NCI-H226 (cell line): ENCODE measurements at places on chromosomes 4 and X.

DNA sequence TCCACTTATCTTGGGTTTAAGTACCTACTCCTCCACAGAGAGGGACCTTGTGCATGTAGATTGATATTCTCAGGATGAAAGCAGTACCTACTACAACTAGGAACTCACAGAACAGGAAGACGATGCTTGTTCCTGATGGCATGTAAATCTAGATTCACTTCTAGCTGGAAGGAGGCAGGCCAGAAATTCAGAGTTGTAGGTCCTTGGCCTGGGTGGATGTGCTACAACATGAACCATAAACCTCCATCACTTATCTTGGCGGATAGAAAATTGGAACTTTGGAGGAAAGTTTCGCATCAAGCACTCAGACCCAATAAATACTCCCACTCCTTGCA lies 9.3 kb upstream of the SMIM20 start:
- no peak for DNase-seq

DNA sequence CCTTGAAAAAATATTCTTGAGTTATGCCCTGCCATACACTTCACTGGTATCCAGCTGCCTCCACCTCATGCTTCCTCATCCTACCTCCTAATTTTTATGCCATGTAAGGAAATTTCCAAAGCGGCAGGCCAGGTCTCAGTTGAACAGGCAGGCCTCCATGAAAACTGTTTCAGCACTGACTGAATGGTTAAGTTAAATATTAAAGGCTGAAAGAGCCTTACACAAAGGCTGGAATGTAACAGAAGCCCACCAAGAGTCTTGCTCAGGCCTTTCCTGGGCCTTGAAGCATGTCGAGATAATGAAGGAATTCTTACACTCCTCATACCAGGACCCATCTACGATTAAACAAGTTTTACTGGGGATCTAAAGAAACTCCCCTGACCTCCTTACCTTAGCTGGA lies 359.6 kb upstream of the NOCT start:
- DNase-seq, result no peak

DNA sequence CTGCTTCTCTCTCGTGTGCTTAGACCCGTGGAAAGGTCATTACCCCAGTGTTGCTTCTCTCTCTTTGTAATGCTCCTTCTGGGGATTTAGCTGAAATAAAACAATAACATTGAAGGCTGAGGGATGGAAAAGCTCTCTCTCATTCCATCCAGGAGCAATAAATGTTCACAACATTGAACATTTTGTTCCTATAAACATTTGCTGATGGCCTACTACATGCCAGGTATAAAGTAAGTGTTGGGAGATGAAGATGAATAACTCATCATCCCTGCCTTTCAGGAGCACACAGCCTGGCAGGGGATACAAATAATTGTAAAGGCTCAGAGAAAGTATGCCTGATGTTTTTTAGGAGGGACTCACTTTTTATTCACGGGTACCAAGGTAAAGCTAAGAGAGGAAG lies 158.1 kb downstream of the KDR start:
- no peak for DNase-seq

DNA sequence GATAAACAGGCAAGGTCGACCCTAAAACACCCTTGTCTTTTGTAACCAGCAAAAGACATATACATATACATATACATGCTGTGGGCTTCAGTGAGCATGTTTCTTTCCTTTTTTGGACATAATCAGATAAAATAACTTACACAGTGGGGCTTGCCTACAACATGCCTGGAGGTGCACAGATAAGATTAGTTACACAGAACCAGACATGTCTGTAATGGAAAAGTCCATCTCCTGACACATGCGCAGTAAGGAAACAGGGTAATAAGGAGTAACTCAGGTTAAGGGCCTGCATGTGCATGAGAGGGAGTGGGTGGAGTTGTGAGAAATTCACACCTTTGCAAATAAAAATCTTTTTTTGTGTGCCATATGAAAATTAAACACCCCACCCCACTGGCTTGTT lies 3.4 kb downstream of the UGT2A1 start:
- no peak for DNase-seq

GRCh38 chrX:22063284-22063683 lies 31.2 kb downstream of the PHEX start:
- DNase-seq, result peak; percentile 24

DNA sequence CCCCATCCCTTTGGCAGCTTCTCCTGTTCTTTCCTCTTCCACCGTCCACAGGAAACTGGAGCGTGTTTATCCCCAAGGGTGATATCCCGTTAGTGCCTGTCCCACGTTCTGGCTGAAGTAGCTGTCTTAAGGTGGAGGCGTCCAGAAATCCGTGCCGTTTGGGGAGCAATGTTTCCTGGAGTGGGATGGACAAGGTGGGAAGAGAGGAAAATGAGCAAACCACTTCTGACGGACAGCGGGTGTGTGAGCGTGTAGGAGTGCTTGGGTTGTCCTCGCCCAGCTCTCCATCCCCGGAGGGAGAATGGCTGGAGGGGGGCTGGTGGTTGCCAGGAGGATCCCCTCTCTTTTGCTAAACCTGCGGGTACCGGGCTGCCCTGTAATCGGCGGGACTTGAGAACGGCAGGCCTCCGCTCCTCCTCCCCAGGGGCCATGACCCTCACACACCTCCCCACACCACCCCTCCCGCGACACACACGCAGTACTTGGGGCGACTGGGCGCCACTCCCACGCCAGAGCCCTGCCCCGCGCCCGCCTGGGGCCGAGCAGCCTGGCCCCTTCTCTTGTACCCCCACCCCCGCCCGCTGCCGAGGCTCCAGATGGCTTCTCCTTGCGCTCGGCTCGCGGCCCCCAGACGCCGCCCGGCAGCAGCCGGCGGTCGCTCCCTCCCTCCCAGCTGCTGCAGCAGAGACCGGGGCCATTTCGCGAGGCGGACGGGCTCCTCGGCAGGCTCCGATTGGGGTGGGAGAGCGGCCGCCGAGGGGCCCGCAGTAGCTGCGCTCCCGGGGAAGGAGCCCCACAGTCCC lies 13.9 kb upstream of the PRDM8 start:
- DNase-seq, result no peak

DNA sequence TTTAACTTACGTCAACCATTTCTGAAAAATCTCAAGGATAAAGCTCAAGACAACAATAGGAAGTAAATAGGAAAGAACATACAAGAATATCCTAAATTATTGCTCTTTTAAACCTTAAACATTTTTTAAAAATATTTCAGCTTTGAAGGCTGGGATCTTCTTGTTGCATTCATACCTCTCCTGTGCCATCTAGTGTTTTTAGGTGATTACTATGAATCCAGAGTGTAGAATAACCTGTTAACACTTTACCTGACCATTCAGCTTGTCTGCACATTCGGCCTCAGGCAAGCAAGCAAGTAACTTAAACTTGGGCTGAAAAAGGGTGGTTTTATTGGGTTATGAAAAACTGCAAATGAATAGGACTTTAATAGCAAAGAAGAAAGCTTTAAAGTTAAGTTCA lies 507.8 kb upstream of the INTU start:
- no peak for DNase-seq

- no peak for DNase-seq
These were observed 133.7 kb downstream of the PAPSS1 start for GRCh38 chr4:107586371-107586770.

GRCh38 chr4:155540698-155541097 lies 126.0 kb upstream of the GUCY1A1 start:
- DNase-seq, result no peak
